Gastrocnemius medialis (tissue), 4 donors: ENCODE measurements at places on chromosomes 5 and 9. TPM values are rescaled to one million over a fixed set of nuclear protein-coding genes. Genes with fewer than 3 reads are reported as not detected.

The EQTN gene
- total RNA-seq, result not detected

The SH3GL2 gene
- not detected for total RNA-seq

The AFAP1L1 gene
- 30.4 TPM for total RNA-seq

The SPATA24 gene
- total RNA-seq, result 6.8 TPM

The SLC30A5 gene
- total RNA-seq, result 16.4 TPM

The EIF4E1B gene
- total RNA-seq, result not detected

The SLCO6A1 gene
- not detected for total RNA-seq

The KCNMB1 gene
- total RNA-seq, result 0.09 TPM

The TSSK1B gene
- total RNA-seq, result not detected

The HNRNPK gene
- 318 TPM for total RNA-seq

The PCA3 gene
- total RNA-seq, result not detected

The GLDC gene
- total RNA-seq, result 0.31 TPM

The OR2Y1 gene
- total RNA-seq, result not detected

The KCNV2 gene
- not detected for total RNA-seq

The ADGRV1 gene
- total RNA-seq, result not detected

The SLC36A2 gene
- 22.9 TPM for total RNA-seq

The DND1 gene
- 5.0 TPM for total RNA-seq

The ARL14EPL gene
- total RNA-seq, result not detected

The RABEPK gene
- 8.7 TPM for total RNA-seq

The TMEM171 gene
- 0.27 TPM for total RNA-seq

The LRRC19 gene
- total RNA-seq, result 0.22 TPM

The PCDHA7 gene
- total RNA-seq, result 0.24 TPM
